NCI-H2081 treated with DMSO at 0.1 percent for 48 hours (cell line): ENCODE measurements at places on chromosomes 7 and 10.

- no peak for DNase-seq
Observed at GRCh38 chr10:15230257-15230656, 61.8 kb upstream of the NMT2 start.

DNA sequence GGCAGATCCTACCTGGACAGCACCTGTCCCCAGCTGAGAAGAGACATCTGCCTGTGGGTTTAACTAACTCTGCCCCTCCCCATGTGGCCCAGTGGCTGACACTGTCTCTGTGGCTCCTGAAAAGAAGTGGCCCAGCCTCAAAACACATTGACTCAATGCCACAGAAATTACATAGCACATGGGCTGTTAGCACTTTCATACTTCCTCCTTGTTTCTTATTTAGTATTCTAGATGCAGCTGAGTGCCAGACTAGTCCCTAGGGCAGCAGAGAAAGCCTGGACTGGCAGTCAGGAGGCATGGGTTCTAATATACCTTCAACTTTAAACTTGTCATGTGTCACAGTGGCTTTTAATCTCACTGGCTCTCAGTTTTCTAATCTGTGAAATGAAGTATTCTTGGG, 171.0 kb downstream of the TRIL start:
- no peak for DNase-seq

DNA sequence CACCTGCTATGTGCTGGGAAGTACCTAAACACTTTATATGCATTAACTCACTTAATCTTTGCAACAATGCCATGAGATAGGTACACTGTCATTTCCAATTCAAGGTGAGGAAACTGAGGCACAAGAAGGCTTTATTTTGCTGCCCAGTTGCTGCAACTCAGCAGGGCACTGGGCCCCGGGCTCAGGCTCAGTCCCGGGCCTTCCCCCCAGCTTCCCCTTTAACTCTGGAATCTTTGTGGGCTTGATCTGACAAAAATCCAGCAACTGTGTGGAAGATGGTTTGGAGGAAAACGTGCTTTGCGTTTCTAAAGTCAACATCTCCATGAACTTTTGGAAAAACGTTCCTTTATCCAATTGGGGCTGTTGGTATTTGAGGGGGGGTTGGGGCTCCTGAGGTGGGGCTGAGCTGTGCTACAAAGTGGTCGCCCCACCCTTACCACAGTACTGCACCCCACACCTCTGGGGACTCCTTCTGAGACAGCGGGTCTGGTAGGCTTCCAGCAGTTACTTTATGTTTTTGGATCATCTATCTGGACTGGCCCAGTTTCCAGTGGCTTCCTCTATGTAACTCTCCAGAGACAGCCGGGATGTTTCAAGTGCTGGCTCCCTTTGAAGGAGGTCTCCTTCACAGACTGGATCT, 40.5 kb upstream of the CAMK1D start:
- DNase-seq = no peak

GRCh38 chr10:11551916-11552602, 59.4 kb downstream of the USP6NL start:
- DNase-seq = no peak

DNA sequence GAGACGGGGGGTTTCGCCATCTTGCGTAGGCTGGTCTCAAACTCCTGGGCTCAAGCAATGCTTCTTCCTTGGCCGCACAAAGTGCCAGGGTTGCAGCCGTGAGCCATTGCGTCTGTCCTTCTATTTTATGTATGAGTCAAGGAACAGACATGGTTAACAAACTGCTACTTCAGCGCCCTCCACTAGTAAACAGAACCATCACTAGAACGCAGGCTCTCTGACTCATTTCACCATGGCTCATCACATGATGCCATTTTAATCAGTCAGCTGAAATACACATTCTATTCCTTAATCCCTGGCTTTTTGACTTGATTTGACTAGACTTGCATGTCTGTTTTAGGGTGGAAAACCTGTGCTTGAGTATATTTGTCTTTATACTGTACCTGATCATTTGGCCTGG, 41.3 kb downstream of the CELF2 start:
- DNase-seq = no peak

DNA sequence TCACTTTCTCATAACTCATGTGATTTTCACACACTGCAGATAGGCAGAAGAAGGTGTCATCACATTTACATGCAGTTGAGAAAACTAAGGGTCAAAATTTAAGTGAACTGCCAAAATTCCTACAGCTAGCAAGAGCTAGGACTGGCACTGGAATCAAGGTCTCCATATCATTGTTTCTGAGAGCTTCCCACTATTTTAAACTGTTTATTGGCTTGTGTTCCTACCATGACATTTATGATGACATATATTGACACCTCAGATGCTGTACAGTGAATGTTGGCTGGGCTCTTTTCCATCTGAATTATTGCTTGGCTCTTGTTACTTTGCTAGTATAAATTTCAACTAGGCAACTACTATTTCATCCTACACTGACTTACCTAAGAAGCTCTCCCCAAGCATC, 2.0 kb downstream of the THSD7A start:
- no peak for DNase-seq

DNA sequence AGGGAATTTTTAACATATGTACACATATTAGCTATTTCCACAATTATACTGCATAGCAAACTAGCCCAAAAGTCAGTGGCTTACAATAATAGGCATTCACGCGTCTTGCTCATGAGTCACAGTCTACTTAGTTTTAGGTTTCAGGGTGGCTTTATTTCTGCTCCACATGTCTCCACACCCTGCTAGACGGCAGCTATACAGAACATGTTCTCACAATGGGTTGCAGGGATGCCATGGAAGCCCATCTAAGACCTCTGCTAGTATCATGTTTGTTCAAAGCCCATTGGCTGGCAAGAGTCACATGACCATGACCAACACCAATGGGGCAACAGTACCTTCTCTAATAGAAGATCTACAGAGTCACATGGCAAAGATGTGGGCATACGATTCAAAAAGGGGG, 96.3 kb upstream of the NEBL start:
- DNase-seq = no peak

DNA sequence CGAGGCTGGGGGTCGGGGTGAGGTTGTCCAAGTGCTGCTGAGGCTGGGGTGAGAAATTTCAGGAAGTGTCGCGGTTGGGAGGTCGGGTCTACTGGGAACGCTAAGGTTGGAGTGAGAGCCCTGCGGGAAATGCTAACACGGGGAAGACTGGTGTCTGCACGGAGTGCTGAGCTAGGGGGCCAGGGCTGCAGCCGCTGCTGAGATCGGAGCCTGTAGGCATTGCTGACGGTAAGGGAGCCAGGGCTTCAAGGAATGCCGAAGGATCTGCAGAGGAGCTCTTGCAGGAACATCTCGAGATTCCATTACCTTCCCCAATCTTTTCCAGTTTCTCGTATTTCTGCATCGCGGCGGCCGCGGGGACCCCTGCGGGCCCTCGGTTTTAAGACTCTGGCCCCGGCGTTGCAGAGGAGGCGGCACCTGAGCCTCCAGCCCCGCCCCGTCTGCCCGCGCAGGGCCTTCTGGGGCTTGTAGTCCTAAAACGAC, at the start of gene CDK5:
Gene CDK5 (minus strand): TSS at position 392 of the 483 bp plus-strand sequence. CDS start 49 bp downstream, at position 343.
- DNase-seq = no peak

DNA sequence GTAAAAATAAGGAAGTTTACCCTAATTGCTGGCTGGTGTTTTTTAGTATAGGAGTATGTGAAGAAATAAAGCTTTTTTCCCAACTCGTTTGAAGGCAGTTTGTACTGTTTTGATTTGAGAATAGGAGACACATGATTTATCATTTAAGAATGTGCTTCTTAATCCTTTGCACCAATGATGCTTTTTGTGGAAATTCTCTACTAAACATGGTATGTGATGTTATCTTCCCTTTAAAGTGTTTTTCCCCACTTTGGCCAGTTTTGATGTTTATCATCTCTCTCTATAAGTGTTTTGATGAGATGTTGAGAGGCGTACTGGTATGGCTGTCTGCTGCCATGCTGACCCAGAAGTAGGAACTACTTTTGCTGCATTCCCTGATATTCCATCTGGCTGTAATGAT, 85.1 kb downstream of the SUGCT start:
- DNase-seq = no peak

GRCh38 chr7:92634205-92634604, 44.0 kb upstream of the FAM133B start:
- no peak for DNase-seq

GRCh38 chr7:120615703-120616102, 242.2 kb downstream of the TSPAN12 start:
- no peak for DNase-seq

GRCh38 chr7:139370943-139371313, 11.2 kb downstream of the LUC7L2 start:
- no peak for DNase-seq

DNA sequence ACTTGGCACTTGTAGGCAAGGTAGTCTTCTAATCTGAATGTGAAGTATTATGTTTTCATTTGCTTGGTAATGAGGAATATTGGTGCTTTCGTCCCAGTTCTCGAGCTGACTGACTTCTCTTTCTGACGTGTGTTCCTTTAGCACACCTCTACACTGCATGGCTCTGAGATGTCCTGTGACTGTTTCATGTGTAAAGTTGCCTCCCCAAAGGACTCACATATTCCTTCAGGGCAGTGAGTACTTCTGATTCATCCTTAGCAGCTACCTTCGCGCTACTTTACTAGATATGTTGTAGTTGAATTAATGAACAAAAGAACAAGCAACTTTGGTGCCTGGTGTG, 113.7 kb downstream of the EGFR start:
- no peak for DNase-seq

DNA sequence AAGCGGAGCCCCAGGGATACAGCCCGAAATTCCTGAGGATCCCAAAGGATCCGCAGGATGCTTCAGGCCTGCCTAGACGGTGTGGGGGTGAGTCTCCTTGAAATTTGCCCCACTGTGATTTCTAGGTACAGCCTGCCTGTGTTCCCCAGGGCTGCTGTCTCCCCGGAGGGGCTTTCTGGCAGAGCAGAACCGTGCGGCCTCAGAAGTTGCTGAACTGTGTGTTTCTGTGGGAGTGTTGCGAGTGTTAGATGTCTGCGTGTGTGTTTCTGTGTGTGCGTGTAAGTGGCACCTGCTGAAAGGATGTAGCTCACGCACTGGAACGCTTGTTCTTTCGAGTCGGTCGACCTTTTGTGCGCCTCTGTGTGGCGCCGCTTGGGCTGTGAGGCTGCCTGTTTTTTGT, 27.8 kb upstream of the ZNF273 start:
- DNase-seq = no peak
